ENCODE measurements at places on chromosomes 2 and 18.

DNA sequence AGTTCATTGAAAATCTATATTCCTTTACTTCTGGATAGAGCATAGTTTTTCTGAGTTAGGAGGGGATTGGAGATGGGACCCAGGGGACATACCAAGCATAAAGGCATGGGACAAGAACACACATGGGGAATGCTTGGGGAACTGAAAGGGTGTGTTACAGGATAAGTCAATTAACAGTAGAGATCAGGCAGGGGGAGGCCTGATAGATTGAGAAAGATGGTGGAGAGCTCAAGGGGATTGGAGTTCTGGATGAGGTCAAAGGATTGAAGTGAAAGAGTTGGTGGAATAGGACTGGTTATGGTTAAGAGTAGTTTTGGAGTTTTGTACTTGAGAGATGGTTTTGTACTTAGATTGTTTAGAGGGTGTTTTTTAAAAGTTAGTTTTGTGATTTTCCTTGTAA, 16.1 kb downstream of the ACSL3 start:
- no peak for DNase-seq

- no peak for DNase-seq
Measured at GRCh38 chr2:238919307-238919706, 71.4 kb downstream of the TWIST2 start.

DNA sequence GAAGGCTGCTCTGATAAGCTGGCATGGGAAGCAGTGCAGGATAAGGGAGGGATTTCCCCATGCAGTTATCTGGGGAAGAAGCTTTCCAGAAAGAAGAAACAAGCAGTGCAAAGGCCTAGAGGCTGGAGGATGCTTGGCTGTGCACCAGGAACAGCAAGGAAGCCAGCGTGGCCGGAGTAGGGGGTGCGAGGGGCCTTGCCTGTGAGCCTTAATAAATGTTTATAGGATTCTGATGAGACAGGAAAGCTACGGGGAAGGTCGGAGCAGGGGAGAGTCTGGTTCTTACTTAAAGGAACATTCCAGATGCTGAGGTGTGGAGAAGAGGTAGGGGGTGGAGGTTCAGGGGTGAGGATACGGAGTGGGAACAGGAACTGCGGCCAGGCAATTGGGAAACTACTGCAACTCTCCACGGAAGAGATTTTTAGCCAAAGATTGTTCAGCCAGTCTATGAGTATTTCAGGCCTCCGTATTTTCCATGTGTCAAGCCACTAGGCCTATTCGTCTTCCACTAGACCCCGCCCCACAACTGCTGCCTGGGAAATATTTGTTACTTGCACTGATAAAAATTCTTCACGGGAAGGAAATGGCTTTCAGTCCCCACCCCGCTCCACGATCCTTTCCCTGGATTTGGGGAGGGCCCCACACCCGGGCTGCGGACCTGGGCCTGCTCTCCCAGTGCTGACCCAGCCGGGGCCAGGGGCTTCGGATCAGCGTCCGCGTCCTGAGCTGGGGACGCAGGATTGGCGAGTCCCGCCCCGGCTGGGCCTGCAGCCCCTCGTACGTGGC, 516 bp downstream of the EIF2AK2 start:
- DNase-seq: no peak

DNA sequence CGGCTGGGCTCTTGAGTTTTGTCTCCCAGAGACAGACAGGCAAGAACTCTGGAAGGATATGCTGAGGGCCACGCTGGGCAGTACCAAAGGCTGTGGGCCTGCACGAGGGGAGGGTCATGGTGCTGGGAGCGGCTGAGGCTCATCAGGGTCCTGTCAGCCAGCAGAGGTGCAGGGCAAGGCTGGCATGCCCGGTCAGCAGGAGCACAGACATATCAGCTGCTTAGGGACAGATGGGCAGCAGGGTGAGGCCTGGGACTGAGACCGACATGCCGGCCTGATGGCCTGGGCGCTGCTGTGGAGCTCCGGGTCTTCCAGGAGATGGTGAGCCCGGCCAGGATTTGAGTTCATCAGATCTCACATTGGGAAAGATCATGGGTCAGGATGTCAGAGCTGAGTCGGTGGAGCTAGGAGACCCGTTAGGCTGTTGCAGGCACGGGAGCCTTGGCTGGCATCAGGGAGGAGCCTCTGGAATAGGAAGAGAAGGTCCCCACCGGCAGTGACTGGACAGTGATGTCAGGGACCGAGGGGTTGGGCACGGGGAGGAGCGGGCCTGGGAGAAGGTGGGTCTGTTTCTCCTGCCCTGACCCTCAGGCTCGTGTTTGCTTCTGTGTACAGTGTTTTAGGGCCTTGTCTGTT, 18.8 kb downstream of the CNDP2 start:
- no peak for DNase-seq

DNA sequence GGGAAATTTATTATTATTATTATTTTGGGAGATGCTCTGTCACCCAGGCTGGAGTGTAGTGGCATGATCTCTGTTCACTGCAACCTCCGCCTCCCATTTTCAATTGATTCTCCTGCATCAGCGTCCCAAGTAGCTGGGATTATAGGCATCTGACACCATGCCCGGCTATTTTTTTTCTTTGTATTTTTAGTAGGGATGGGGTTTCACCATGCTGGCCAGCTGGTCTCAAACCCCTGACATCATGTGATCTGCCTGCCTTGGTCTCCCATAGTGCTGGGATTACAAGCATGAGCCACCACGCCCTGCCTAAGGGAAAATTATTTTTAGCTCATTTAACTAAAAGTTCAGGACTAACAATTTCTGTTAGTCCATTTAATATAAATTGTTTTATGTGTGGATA, 109.2 kb upstream of the SESTD1 start:
- DNase-seq: no peak

- DNase-seq: no peak
Measured at GRCh38 chr2:163563336-163563735, 172.5 kb downstream of the FIGN start.

- DNase-seq: no peak
Measured at GRCh38 chr2:60560734-60561644, 7.5 kb upstream of the BCL11A start.

- DNase-seq: no peak
Measured at GRCh38 chr18:70276416-70277191, 12.2 kb upstream of the SOCS6 start.

- DNase-seq: no peak
Measured at GRCh38 chr2:221103930-221104329, 468.2 kb downstream of the EPHA4 start.

- DNase-seq: no peak
Measured at GRCh38 chr18:76498064-76498463, 3.0 kb upstream of the ZNF516 start.

GRCh38 chr2:209476367-209477208, 52.7 kb downstream of the MAP2 start:
- DNase-seq: no peak

DNA sequence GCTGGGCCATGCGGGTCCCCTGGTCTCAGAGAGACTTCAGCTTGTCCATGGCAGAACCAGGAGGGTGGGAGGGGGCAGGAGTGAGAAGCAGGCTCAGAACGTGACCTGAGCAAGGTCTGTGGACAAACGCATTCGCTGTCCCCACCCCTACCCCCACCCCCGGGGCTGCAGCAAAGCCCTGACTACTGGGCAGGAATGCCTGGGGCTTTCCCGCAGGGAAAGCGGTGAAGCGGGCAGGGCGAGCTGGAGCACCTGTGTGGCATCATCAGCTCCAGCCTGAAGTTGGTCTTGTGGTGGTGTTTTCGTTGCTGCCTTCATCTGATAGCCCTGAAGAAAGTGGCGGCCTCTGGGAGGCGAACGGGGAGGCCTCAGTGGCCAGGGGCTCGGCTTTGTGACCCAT, 26.1 kb upstream of the ALKAL2 start:
- DNase-seq: no peak

DNA sequence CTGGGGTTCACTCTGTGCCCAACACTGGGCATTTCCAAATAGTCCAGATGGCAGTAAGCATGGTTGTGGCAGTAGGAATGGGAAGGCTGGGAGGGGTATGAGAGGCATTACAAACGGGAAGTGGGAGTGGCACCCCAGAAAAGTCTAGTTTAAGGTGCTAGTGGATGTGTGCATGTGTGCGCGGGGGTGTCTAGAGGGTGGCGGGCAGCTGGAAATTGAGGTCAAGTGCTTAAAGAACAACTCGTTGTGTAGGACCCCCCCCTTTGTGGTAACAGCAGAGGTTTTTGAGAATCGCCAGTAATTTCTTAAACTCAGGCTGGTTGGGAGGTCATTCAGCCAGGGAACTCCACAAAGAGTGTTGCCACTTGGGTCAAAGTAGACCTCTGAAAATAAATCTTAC, 69.9 kb downstream of the RHBDD1 start:
- DNase-seq: no peak

GRCh38 chr2:6214471-6214870, 522.3 kb downstream of the SOX11 start:
- no peak for DNase-seq

DNA sequence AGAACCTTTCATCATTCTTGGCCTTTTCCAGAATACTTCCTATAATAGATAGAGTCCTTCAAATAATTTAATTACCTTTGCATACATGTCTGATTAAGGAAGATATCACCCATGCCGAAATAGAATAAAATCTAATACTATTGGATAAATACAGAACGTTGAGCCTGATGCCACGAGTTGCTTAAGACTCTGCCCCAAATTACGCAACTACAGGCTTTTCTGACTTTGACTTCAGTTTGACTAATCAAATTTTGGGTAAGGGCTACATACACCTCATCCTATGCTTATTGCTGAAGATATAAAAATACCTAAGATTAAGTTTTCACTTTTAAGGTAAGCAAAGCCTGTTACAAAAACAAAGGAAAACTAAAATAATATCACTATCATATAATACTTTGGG, 1065.1 kb upstream of the NRXN1 start:
- no peak for DNase-seq

DNA sequence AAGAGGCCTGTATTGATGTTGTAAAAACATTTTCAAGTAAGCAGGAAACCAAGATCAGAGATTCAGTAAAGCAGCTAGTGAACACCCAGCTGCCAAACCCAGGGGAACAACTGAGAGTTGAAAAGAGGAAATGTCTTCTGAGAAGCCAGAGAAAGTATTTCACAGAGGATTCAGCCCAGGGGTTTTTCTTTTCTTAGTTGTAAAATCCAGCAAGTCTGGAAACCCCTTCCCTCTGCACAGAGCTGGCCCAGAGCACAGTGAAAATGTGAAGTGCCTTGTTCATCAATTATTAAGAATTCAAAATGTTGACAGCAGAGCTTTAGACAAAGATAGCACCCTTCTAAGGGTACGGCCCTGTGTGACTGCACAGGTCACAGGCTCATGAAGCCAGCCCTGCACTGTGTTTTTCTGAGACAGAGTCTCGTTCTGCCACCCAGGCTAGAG, 28.4 kb downstream of the AFF3 start:
- no peak for DNase-seq

GRCh38 chr2:143649226-143649740, 520.1 kb downstream of the ARHGAP15 start:
- no peak for DNase-seq

DNA sequence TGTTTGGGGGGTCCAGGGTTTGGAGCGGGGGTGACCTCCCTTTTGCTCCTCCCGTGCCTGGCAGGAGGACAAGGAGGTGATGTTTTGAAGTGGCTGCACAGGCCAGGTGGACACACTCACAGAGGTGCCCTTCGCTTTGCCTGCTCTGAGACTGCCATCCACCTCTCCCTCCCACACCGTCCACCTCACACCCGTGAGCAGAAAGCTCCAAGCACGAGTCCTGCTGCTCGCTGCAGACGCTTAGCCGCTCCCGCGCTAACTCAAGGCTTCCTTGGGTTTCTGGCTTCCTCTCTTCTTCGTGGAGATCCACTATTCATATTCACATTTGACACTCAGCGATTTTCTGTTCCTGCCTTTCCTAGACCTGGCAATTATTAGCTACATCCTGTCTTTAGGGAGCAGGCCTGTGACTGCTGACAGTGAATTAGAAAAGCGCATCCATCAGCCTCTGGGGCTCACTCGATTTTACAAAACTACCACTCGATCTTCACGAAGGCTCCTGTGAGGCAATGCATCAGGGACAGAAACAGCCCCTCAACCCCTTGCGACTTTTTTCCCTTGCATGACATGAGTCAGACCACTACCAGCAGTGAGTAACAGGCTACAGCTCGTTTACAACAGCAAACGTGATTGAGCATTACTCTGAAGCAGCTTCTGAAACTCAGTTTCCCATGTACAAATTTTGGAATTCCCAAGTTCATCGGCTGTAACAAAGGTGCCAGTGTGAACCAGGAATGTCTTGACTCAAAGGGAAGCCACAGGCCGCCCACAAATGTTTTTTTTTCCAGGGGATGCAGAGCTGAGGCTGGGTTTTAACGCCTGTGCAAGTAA, 238.7 kb upstream of the SOX11 start:
- no peak for DNase-seq

- no peak for DNase-seq
Measured at GRCh38 chr2:169095621-169096105, 26.3 kb downstream of the DHRS9 start.

All from stimulated activated CD4-positive, alpha-beta T cell treated with anti-CD3 and anti-CD28 coated beads, Interleukin-1b, Interleukin-23, amount 100 ng/mL, for 1 hour (primary cell).